ENCODE measurements at places on chromosomes 6 and 20.

DNA sequence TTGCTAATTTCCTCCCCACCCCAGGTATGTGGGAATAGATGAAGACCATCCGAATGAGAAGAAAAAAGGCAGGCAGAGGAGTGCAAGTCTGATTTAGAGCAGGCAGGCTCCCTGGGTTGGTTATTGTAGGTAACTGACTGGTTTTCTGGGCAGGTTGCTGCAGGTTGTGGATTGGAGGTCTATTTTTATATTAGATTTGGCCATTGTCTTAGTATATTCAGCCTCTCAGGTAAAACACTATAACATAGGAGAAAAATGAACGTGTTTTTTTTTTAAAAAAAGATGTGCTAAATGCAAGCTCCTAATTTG, 492 bp upstream of the TBC1D7 start:
- no peak for DNase-seq

GRCh38 chr6:27293436-27294098, 18.5 kb downstream of the POM121L2 start:
- DNase-seq = no peak

- DNase-seq = no peak
These were observed 93.3 kb downstream of the CRYBG1 start for GRCh38 chr6:106453756-106454367.

DNA sequence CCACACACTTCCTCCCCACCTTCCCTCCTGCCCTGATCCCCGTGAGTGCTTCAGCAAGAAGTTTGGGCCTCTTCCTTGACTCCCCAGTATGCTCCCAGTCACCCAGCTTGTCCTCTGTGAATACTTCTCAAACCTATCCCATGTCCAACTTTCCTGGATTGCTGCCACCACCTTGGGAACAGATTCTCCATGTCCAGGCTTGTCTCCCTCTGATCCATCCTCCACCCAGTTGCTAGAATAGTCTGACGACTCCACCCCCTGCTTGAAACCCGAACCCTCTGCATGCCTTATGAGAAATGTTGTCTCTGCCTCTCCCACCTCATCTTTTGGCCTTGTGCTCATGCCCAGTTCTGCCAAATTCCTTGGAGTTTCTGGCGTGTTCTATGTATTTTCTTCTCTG, 108.0 kb downstream of the PPP1R14C start:
- DNase-seq = no peak

GRCh38 chr20:63641792-63642523, 11.3 kb downstream of the STMN3 start:
- peak; percentile 97 for DNase-seq

Measured in stimulated activated CD4-positive, alpha-beta T cell treated with anti-CD3 and anti-CD28 coated beads, Interleukin-1b, Interleukin-23, amount 100 ng/mL, for 48 hours (primary cell).